NCI-H524 (cell line): ENCODE measurements at places on chromosomes 16 and 17.
A peak's percentile ranks its signal among the peaks of the same experiment; 100 is the strongest.

DNA sequence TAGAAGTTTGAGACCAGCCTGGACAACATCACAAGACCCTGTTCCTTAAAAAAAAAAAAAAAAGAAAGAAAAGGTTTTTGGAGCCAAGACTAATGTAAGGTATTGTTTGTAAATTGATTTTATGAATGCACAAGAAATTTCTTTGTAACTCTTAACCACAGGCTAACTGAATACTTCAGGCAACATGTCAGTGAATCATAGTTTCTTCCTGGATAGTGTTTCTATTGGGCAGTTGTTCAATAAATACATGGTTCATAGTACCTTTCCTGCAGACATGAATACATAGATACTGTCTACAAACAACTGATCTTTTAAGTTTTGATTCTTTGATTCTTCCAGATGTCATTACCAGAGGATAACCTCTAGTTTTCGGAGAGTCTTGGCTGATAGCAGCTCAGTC is 11.6 kb downstream of the DDX42 start:
- no peak for DNase-seq

DNA sequence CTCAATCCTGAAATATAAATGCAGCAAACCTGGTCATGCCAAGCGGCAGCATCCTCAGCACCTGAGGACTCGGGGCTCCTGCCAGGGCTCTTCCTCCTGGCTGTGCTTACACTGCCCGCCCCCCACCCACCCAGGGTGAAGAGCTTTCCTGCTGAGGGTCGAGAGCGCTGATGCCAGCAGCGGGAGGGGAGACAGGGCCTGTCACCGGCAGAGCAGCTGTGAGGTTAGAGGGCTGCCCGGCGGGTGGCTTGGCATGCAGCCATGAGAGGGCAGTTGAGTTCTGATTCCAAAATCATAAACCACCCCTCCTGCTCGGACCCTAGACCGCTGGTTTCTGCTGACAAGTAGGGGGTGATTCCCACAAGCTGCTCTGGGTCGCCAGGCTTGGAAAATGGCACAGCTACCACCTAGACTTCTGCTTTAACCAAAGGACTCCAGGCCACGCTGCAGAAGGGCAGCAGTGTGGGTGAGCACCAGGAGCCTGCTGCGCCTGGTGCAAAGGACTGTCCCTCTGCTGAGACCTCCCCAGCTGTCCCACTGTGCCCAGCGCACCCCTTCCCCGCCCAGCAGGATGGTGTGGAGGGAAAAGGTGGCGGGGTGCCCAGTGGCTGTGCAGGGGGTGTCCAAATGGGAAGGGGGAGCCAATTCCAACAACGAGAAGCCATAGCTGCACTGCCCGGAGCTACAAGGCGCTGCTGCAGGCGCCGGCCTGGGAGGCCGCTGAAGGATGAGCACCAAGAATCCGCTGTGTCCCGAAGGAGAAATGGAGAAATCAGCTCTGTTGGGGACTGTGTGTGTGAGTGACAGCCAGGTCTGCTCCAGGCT is 26.6 kb downstream of the MXRA7 start:
- DNase-seq = peak; percentile 59

DNA sequence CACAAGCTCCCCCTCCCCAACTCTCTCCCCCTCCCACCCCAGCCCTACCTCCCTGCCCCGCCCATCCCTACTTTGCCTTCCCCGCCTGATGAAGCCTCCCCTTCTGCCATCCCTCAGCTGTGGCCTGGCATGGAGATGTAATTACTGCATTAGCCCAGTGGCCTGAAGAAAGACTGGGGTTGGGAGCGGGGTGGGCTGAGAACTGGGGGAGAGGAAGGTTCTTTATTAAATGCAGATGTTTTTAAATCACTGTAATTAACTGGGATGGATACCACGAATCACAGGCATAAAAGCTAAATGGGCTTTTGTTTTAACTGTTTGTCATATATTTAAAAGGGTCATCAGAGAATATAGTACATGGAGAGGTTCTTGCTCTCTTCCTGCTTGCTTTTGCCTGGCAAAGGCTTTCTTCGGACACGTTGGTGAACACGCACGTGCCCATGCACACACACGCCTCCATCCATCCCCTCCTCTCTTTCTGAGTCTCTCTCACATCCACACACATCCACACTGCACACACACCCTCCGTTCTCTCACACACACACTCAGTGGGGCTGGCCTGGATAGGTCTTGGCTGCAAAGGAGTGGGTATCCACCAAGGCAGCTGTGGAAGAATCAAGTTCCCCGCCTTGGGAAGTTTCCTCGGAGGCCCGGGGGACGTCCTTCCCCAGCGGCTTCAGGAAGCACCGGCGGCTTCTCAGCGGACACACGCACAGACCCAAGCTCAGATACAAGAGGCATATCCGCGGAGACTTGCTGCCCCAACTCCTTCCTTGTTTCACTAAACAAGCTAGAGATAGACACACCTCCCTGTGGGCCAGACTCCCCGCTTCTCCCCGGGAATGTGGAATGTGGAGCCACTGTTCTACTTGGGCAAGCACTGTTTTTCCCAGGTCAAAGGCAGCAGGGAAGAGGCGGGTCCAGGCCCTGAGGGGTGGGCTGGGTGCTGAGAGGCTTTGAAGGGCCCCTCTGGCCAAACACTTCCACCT is 27.4 kb upstream of the TNRC6C start:
- DNase-seq = no peak

DNA sequence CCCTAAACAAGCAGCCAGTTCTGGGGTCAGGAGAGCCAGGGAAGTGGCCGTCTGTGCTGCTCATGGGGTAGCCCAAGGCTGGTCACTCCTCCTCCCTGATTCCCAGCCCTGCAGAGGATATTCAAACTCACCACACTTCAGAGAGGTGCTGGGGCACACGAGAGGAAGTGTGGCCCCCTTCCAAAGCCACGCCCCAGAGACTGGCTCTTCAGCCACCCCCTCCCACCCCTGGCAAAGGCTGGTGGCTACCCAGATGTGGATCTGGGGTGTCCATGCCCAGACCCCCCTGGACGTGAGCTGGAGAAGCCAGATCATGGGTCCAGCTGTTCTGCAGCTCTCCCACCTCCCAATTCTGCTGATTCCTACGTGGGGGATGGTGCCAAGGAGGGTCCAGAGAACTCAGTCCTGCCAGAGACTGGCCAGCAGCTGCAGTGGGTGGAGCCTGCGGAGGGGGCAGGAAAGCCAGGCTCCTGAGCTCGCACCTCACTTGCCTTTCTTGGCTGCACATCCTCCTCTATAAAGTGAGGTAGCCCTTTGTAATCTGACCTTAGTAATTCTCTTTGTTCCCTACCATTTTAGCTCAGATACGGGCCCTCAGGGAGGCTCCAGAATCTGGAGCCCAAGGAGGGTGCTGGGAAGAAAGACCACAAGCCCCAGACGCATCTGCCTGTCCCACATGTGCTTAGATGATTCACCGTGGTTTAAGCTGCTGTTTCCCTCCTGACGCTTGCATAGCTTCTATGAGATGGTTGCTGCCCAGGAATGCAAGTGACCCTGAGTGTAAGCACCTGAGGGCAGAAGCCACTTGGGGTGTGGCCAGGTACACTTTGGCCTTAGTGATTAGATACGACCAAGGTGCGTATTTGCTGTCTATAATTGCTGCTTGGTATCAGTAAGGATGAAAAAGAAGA is 15.3 kb downstream of the SDK2 start:
- DNase-seq = no peak

- no peak for DNase-seq
Observed at GRCh38 chr16:31072540-31073141, 1.4 kb downstream of the ZNF668 start.

- no peak for DNase-seq
Observed at GRCh38 chr16:1839554-1839953, 12.5 kb downstream of the FAHD1 start.

GRCh38 chr16:29972500-29972899 is 1.2 kb upstream of the TAOK2 start:
- DNase-seq = no peak

DNA sequence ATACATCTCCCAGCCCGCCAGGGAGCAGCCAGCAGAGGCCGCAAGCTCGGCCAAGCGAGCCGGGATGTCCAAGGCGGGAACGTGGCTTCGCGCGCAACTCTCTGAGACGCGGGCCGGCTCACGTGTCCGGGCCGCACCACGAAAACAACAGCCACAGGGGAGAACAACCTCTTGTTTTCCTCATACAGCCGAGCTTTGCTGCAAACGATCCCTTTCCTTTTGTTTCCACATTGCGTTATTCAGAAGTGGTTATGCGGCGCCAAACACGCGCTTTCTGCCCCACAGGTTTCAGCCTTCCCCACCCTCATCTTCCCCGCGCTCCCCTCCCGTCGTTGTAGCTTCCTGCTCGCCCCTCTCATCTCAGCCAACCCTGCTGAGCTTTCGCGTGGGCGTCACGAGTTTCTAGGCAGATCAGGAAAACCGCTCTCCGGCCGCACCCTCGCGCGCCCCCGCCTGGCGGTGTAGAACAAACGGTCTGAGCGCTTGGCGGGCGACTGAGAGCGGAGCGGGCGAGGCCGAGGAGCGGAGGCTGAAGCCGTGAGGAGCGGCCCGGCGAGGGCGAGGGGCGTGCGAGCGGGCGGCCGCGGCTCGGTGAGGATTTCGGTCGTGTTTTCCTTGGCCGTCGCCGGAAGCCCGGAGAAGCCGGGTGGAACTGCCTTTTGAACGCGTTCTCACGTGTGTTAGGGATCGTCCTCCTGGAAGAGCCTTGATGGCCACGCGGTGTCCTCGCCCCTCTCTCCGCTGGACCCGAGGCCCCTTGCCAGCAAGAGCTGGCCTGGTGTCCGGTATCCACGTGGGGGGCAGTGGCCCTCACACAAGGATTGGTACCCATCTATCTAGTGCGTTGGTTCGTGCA is 6.6 kb upstream of the SMARCD2 start:
- DNase-seq = peak; percentile 44

DNA sequence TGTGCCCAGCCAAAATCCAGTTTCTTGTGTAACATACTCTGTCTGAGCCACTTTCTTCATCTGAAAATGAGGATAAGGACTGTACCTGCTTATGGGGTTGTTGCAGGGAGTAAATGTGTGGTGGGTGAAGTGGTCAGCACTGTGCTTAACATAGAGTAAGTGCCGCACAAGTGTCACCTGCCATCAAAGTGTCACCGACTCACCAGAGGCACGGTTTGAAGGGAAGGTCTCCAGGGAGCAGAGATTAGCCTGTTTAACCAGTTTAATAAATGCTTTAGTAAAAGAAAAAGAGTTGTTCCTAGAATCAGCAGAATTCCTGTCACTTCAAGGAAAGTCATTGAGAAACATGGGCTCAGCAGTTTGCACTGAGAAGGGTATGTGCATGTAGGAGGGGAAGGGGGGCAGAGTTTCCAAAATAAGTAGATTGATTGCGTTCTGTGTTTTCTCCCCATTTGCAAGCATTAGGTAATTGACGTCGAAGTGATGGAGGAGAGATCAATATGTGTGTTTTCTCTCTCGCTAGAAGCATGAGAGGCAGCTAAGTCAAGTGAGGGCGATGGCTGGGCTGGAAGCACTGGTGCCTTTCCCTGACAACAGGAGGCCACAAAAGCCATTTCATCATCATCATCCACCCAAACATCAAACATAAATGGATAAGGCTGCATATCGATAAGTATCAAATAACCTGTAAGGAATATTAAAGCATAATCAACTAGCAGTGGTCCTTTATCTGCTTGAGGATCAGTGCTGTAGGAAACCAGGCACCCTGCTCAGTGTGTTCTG is 19.1 kb downstream of the FAM20A start:
- no peak for DNase-seq

GRCh38 chr17:40301315-40301714 is 7.7 kb upstream of the RARA start:
- DNase-seq = no peak

GRCh38 chr16:82094942-82095540 is 60.0 kb downstream of the HSD17B2 start:
- no peak for DNase-seq

DNA sequence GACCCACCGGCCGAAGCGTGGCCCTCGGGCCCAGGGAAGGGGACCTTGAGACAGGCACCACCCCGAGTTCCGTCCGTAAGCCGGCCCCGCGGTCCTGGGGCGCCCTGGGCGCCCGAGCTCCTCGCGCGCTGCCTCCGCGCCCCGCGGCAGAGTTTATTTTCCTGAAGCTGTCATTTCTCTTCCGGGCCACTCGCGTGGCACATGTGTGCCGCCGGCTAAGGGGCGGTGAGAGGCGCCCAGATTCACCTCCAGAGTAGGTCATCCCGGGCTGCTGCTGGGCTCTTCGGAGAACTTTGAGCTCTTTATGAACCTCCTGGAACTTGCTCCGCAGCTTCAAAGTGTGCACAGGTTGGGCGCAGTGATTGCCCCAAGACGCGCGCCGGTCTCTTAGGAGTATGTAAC is 489 bp downstream of the ZC3H18 start:
- no peak for DNase-seq

GRCh38 chr17:8159459-8160223 is 3.1 kb downstream of the VAMP2 start:
- DNase-seq = no peak

DNA sequence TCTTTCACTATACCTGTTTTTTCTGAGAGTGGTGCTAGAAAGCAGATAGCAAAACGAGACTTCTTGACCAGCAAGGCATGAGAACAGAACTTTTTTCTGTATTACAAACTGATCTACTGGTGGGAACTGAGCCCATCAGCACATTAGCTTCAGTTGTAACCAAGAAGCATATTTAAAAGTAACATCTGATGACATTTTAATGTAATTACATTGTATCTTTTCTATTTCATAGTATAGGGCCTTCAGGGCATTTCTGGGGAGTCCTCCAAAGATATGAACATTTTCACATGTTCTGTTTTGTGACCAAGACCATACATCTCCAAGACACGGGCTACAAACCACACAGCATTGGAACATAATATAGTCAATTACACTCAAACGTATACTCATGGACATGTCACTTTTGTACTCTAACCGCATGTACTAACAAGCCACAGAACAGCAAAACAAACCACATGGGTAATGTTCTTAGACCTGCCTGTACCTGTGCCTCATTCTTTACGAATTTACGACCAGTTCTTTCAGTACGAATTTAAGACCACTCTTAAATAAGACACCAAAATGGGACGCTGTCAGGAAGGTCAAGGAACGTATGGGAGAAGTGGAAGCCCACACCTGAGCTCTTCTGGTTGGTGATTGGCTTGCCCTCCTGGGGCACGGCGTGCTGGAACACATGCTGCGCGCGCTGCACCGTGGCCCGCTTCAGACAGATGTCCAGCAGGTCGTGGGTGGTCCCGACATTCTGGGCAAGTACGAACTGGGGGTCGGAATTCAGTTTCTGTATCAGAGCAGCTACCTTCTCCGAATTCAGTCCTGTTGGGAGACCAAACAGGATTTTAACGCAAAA is 825 bp downstream of the BLMH start:
- peak; percentile 67 for DNase-seq
